Stimulated activated CD8-positive, alpha-beta memory T cell treated with anti-CD3 and anti-CD28 coated beads, Interleukin-4, amount 100 ng/mL, for 1 hour (primary cell): ENCODE measurements at places on chromosomes 1 and 21.

- no peak for DNase-seq
These were observed 22.6 kb downstream of the ZBTB17 start for GRCh38 chr1:15953294-15953771.

GRCh38 chr1:85229574-85230097 lies 28.8 kb upstream of the SYDE2 start:
- DNase-seq, result no peak

- no peak for DNase-seq
These were observed 70.4 kb downstream of the SPSB1 start for GRCh38 chr1:9363061-9363471.

DNA sequence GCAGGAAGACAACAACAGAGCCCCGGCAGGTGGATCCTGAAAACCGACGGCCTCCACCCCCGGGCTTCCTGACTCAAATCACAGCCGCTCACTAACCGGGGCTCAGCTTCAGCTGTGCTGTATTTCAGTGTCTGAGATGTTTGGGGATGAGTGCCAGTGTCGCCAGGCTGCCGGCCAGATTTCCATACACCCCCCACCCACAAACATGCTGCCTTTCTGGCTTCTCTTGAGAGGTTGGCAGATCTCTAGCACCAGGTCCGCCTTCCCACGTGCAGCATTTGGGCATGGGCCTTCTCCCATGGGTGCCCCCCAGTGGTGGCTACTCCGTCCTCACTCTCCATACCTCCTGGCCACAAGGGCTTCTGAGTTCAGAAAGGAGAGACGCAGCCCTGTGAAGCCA lies 34.8 kb downstream of the KCNAB2 start:
- DNase-seq, result no peak

- DNase-seq, result no peak
These were observed 24.1 kb downstream of the ACTA1 start for GRCh38 chr1:229409616-229410369.

DNA sequence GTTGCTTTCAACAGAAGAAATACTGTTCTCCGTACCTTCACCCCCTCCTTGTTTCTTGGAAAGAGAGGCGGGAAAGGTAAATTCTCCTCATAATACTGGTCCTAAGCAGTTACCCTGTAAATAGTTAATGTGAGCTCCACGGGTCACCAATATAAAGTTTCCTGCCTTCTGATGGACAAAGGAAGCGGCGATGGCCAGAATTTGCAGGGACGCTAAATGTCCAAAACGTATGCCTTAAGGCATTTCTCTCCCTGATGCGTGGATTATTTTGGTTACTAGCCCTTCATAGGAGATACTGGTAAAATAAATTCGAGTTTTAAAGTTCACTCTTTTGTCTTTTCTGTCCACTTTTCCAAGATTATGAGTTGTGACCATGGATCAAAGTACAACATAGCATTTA lies 898 bp upstream of the PTGS2 start:
- DNase-seq, result no peak

DNA sequence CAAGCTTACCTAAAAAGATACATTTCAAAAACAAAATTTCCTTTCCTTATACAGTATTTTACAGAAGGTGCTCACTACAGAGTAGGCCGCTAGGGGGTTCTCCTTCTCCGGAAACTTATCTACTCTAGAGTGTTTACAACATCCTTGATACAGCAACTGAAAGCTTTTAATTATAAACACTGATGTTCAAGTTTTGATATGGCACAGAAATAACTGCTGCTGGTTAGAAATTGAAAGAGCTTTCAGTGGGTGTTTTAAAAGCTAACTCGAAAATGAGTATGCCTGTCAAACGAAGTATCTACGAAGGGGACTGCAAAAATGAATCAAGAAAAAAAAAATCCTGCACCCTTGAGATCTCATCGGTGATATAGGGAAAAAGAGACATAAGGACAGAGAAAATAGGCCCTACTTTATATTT lies 1.0 kb downstream of the YOD1 start:
- no peak for DNase-seq

GRCh38 chr1:9284061-9284460 lies 8.6 kb upstream of the SPSB1 start:
- DNase-seq, result no peak

DNA sequence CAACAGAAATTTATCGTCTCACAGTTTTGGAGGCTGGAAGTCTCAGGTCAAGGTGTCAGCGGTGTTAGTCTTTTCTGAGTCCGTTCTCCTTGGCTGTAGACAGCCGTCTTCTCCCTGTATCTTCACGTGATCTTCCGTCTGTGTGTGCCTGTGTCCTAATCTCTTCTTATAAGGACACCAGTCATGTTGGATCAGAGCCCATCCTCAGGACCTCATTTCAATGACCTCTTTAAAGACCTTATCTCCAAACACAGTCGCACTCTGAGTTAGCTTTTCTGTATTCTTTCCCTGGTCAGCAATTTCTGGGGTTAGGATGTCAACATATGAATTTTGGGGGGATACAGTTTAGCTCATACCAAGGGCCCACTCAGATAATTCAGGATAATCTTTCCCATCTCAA lies 247.7 kb downstream of the PRDM2 start:
- no peak for DNase-seq

DNA sequence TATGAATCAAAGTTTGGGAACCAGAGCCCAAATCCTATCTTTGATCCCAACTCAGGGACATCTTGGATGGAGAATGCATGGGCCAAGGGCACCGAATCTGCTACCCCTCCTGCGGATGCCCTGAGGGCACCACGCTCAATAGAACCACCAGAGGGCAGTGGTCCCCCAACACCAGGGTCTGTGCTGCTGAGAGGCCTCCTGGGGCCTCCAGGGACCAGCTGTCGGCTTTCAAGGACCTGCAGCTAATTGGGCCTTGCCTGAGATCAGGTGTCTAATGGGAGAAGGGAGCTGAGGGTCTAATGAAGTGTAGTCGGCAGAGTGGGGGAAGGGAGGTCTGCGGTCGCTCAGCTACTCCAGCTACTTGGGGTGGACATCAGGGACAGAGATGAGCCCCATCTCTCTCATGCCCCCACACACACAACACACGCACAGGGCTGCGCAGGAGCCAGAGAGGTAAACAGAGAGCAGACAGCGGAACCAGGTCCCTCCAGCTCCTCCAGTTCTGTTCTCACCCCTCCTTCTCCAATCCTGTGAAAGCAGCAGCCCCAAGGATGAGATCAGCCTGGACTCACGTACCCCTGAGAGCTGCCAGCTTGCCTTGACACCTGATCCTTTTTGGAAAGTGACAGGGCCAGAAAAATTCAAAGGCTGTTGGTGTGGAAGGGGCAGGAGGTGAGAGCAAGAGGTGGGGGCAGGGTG lies 34.9 kb upstream of the PPP1R15B start:
- DNase-seq, result peak; percentile 59

DNA sequence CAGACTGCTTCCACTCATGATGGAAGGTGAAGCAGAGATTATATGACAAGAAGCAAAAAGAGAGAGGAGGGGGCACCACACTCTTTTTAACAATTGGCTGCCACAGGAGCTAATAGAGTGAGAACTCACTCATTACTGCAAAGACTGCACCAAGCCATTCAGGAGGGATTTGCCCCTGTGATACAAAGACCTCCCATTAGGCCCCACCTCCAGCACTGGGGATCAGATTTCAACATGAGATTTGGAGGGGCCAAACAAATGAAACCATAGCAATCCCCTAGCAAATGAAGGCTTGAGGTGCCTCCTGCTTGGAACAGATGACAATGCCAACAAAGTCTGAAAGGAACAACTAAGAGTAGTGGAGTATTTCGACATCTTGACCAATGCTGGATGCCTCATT lies 122.5 kb upstream of the COA6 start:
- DNase-seq, result no peak

GRCh38 chr21:38322311-38322950 lies 65.6 kb downstream of the KCNJ15 start:
- DNase-seq, result no peak

DNA sequence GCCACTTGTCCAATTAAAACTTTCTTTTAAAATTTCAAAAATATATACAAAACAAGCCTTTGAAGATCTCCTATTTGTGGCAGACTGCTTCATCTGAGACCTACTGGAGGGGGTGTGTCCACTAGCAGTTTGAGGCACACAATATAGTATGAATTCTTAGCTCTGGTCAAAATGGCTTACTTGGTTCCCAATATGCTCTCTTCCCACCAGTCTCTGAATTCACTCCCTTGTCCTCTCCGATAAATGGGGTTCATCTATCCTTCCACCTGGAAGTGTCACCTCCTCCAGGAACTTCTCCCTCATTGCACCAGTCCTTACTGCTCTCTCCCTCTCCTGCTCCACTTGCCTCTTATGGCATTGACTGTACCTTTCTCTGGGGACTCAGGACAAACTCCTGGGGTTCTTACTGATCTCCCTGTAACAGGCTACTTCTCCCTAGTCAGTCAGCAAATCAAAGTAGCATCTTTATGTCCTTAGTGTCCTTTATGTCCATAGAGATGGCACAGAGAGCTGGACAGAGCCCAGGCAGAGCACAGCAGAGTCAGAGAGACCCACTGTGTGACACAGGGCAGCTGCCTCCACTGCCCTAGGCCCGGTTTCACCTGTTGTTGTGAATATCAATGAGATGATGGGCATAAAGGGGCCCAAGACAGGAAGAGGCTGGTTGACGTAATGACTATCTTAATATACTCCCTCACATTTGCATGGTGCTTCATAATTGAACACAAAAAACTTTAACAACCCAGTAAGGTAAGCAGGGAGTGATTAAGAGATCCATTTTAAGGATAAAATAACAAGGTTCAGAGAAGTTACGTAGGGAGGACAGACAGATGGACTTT lies 3.6 kb downstream of the ASAP3 start:
- DNase-seq, result no peak
